ENCODE measurements at places on chromosomes 4 and X.

- DNase-seq = no peak
Measured at GRCh38 chrX:48823053-48823452, 3.3 kb upstream of the ERAS start.

DNA sequence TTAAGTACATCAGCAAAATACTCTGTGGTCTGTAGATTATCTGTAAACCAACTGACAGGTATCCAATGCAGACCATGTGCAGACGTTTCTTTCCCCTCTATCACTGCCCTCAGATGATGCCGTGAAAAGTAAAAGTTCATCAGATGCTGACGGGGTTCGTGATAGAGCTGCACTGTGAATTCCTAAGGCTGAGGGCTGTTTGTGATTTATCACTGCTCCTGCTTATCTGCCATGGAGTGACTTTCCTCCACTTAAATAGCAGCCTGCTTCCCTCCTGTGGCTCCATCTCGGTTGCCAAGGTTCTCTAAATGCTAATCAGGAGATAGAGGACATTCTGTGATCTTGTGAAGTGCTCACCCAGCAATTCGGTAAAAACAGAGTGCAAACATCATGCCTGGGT, 89.3 kb upstream of the SRD5A3 start:
- DNase-seq = no peak

- DNase-seq = no peak
Measured at GRCh38 chr4:153271820-153272219, 67.6 kb downstream of the TRIM2 start.

DNA sequence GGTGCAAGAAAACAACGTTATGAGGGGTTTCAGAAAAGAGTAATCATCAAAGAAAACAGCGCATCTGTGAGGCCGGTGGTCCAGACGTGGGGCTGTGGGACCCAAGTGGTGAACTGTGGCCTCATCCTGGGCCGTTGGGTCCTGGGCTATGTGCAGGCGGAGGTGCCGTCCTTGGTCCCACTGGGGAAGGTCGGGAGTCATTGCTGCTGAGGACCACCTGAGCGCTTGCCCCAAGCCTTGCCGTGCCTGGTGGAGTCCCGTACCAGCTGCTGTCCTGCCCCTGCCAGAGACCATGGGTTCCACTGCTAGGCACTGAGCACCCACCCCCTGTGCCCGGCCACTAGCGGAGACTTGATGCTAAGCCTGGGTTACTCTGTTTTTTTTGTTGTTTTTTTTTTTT, 25.5 kb upstream of the UVSSA start:
- DNase-seq = no peak

GRCh38 chr4:101304916-101305315, 42.4 kb downstream of the PPP3CA start:
- no peak for DNase-seq

DNA sequence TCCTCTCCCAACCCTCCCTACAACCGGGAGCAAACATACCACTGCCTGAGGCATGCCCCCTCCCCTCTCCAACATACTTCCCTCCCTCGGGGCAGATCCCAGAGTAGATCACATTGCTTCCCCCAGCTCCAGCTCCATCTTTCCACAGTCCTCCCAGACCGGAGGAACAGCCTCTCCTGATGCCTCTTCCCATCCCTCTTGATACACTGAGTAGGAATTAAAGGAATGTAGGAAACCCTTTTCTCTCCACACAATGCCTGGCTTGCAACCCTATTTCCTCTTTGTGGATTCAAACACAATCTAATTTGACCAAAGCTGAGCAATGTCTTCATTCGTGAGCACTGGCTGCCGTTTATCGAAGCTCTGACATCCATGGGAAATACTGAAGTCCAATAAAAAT, 339.8 kb downstream of the BCOR start:
- no peak for DNase-seq

- DNase-seq = no peak
Measured at GRCh38 chr4:89293299-89293698, 14.3 kb downstream of the GPRIN3 start.

GRCh38 chr4:15778289-15779241, at the start of gene CD38:
Gene CD38 (plus strand): TSS chr4:15778328. CDS start chr4:15778415, 87 bp downstream.
- DNase-seq = no peak

DNA sequence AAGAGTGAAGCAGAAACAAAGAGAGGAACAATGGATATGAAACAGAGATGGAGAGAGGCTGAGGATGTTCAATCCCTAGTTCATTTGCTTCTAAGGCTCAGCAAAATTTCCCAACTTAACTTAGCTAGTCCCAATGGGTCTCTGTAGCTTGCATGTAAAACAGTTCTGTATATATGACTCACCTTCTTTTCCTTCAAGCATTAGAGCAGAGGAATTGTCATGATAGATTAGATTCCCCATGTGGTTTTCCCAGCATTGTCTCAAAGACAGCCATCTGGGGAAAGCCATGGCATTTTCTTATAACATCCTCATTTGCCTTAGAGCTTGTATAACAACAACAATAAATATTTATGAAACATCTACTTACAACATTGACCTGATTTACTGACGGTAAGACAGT, 93.9 kb upstream of the GATB start:
- DNase-seq = no peak

- no peak for DNase-seq
Measured at GRCh38 chrX:110086916-110087484, 84.1 kb downstream of the TMEM164 start.

DNA sequence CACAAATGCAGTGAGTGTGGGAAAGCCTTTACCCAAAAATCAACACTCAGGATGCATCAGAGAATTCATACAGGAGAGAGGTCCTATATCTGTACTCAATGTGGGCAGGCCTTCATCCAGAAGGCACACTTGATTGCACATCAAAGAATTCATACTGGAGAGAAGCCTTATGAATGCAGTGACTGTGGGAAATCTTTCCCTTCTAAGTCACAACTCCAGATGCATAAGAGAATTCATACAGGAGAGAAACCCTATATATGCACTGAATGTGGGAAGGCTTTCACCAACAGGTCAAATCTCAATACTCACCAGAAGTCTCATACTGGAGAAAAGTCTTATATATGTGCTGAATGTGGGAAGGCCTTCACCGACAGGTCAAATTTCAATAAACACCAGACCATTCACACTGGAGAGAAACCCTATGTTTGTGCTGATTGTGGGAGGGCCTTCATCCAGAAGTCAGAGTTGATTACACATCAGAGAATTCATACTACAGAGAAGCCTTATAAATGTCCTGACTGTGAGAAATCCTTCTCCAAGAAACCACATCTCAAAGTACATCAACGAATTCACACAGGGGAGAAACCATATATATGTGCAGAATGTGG, 79.3 kb downstream of the ZNF81 start:
- DNase-seq = no peak

DNA sequence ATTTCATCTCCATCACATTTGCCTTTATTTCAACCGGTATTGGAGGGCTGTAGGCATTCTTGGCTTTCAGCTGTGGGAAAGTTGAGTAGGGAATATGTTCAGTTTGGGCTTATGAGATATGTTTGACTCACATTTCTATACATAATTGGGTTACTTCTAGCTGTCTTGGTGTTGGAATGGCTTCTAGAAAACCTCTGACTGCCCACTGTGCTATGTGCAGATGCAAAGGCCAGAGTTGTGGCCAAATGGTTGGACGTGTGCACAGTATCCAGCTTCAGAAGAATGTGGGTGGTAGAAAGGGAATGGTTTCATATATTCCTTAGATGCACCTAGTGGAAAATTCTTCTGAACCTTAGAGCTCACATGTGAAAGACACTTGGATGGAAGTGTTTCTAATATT, 92.6 kb upstream of the H2AZ1 start:
- no peak for DNase-seq

DNA sequence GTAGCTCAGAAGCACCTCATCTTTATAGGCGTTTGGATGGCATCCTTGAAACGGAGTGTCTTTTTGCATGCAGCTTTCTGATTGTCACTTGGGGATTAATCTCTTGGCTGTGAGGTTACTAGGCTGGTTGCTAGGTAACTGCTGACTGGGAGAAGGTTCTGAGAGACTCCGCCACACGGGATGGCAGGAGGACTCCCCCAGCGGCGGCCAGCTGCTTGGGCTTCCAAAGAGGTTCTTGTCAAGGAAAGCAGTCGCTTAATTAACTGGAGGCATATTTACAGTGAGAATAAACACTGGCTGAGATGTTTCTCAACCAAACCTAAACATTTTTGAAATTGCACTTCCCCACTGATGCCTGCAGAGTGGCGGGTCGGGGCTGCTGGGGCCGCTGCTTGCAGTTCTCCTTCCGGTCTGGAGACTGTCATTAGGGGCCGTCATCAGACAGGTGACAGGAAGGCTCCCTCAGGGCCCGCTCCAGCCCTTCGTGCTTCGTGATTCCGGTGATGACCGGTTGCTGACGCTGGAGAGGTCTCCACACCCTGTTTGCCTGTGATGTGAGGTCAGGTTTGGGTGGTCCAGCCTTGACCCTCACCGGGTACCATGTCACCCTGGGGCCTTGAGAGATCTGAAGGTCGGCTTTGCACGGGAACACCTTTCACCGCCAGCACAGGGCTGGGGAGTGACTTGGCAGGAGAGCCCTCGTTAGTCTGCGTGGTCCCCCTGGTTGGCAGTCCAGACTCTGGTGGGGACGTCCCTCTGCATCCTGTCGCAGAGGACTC, 9.1 kb downstream of the NSG1 start:
- no peak for DNase-seq

DNA sequence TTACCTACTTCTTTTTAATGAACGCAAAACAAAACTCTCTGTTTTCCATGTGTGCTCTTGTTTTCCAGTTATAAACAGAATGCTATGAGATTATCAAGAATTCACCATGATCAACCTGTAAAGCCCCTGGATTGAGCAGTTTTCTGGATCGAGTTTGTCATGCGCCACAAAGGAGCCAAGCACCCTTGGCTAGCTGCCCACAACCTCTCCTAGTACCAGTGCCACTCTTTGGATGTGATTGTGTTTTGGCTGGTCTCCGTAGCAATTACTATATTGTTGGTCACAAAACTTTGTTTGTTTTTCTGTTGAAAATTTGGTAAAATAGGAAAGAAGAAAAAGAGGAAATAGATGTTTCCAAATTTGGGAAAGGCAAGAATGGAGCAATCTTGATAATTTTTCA, 51.1 kb downstream of the UGT2B7 start:
- DNase-seq = no peak

- no peak for DNase-seq
Measured at GRCh38 chr4:108972613-108973283, 209.9 kb upstream of the ETNPPL start.

GRCh38 chr4:114398410-114398809, 200.2 kb upstream of the UGT8 start:
- DNase-seq = no peak

DNA sequence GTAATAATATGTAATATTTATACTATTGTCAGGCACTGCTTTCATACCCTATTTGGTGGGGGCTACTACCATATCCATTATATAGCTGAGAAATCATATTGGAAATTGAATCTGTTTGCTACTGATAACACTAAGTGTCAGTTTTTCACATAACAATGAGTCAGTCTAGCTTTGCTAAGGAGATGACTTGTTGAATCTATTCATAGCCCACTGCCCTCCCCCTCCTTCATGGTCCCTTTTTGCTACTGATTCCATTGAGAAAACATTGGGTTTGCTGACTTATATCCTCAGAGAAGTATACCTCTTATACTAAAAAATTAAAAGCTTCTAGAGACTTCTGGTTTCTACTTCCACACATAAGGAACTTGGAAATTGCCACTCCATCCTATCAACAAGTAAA, 1898.4 kb downstream of the STIM2 start:
- DNase-seq = no peak

DNA sequence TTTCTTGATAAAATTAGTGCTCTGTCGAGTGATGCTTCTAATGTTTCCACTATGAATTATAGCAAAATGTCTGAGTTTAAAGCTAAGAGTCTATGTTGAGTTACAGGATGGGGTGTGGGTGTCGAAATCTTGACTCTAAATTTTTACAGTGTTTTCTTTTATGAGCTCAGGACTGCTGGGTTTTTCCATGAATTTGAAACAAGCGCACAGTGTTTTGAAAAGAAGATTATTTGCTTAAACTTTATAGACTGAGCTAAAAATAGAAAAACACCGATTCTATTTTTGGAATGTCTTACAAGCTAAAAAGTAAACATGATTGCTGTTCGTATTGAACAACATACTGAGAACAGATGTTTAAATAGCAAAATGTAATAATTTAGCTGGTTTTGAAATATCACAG, 7.5 kb downstream of the PTTG2 start:
- no peak for DNase-seq

- no peak for DNase-seq
Measured at GRCh38 chr4:105191621-105192210, 45.0 kb downstream of the TET2 start.

DNA sequence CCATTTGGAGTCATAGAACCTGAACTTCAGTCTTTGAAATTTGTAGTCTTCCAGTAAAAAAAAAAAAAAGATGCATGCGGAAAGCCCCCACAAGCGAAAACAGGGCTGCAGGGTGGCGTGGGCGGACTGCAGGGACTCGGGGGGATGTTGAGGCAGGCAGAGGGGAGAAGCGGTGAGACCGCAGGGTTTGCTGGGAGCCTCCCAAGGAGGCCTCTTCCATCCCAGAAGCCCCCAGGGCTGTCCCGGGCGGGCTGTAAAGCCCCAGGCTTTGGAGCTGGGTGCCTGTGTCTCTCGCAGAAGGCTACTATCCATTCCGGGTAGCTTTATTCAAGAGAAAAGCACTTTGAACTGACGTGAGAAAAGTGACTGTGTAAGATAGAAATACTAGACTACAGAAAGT, 46.7 kb upstream of the TADA2B start:
- DNase-seq = no peak

DNA sequence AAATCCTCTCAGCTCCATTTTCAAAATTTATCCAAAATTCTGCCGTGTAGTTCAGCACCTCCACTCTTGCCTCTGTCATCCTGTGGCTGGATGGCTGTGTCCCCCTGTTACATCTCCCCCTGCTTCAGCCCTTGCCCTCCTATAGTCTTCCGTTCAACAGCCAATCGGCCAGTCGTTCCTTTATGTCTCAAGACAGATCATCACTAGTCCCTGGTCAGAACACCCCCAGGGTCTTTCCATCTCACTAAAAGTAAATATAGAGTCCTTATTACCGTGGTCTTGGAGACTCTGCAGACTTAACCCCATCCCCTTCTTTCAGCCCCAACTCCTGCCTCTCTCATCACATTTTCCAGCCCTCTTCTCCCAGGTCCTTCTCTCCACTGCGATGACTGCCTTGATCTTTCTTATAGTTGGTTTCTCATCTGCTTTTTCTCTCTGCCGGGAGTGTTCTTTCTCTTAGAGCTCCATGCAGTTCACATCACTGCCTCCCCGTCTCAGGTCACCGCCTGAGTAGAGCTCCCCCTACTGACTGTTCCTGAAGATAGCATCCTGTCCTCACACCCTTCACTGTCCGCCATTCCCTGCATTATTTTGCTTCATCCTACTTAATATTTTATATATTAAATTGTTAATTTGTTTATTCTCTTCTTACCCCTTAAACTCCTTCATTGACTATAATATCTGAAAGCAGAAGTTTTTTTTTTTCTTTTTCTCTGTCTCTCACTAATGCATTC, 736.9 kb upstream of the MAGEB2 start:
- no peak for DNase-seq

DNA sequence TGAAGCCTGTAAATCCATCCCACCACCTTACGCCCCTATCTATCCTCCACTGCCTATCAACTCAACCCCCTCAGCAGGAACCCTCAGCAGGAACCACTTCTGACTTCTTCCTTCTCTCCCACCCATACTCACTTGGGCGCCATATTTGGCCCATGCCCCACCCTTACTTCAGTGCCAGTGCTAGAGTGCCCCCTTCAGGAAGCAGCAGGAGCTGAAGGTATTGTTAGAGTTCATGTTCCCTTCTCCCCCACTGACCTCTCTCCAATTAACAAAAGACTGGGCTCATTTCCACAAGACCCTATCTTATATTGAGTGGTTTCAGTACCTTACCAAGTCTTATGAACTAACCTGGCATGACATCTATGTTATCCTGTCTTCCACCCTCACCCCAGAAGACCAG, 363.1 kb upstream of the SLIT2 start:
- no peak for DNase-seq

Data from stimulated activated CD8-positive, alpha-beta memory T cell treated with anti-CD3 and anti-CD28 coated beads, Interleukin-4, amount 100 ng/mL, for 1 hour (primary cell).